Left ventricle myocardium inferior (tissue), 1 donor: ENCODE measurements at places on chromosomes 12 and 14. TPM values are rescaled to one million over a fixed set of nuclear protein-coding genes. Genes with fewer than 3 reads are reported as not detected.

The SMOC1 gene
- total RNA-seq = 4.4 TPM

The C14orf132 gene
- total RNA-seq = 4.8 TPM

DNA sequence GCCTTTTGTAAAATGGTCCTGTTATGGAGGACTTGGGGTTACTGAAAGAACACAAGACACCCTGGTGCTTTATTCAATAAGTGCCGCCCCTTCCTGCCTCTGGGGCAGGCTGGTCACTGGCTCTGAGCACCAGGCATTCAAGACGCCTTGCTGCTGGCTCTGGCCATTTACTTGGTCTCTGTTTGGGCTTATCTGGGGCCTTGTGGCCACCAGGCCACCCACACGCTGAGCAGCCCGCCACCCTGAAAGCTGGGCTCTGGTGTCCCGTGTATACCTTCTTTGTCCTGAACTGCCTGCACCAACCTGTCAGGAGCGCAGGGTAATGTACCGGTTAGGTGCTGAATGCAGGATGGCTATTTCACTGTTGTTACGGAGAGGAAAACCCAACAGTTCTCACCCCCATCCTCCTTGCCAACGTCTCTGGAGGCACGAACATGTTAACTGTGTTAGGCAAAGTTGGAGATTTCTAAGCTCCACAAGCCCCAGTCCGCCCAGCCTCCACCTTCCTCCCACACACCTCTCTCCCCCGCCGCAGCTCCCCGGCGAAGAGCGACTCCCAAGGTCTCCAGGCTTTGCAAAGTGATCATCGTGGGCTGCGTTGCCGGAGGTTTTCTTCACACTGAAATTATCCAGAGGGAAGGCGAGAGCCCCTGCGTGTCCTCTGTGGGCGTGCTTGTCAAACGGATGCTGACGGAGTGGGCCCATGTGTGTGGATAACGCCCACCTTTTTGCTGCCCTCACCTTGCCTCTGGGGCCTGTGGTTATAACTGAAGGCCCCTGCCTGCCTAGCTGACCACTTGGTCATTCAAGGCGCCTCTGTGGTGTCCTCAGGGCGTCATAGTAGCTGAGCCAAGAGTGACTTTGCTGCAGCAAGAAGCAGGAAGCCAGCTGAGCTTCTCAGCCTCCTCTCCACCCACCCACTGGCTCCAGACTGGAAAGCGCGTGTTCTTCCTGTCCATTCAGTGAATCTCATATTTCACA is 18.8 kb upstream of the BEGAIN start:
- peaks cover 78% of the 10 kb centered on the region for H3K27me3 ChIP-seq
- H3K4me3 ChIP-seq = no peak overlapping the region
- no peaks in the 10 kb centered on the region for H3K4me1 ChIP-seq
- DNase-seq = no peak

- H3K27me3 ChIP-seq = peaks cover 70% of the 10 kb centered on the region
- H3K36me3 ChIP-seq = no peaks in the 10 kb centered on the region
- no peak for DNase-seq
- H3K4me3 ChIP-seq = peak overlapping the region; percentile 66
- H3K4me1 ChIP-seq = peaks cover 23% of the 10 kb centered on the region
These were observed 283 bp downstream of the LMO3 start for GRCh38 chr12:16605642-16606116.

- peaks cover 16% of the 10 kb centered on the region for H3K27me3 ChIP-seq
- no peak for DNase-seq
- H3K4me1 ChIP-seq = no peaks in the 10 kb centered on the region
These were observed 26.1 kb downstream of the SERPINA3 start for GRCh38 chr14:94638339-94638738.

The KLRC3 gene
- not detected for total RNA-seq

DNA sequence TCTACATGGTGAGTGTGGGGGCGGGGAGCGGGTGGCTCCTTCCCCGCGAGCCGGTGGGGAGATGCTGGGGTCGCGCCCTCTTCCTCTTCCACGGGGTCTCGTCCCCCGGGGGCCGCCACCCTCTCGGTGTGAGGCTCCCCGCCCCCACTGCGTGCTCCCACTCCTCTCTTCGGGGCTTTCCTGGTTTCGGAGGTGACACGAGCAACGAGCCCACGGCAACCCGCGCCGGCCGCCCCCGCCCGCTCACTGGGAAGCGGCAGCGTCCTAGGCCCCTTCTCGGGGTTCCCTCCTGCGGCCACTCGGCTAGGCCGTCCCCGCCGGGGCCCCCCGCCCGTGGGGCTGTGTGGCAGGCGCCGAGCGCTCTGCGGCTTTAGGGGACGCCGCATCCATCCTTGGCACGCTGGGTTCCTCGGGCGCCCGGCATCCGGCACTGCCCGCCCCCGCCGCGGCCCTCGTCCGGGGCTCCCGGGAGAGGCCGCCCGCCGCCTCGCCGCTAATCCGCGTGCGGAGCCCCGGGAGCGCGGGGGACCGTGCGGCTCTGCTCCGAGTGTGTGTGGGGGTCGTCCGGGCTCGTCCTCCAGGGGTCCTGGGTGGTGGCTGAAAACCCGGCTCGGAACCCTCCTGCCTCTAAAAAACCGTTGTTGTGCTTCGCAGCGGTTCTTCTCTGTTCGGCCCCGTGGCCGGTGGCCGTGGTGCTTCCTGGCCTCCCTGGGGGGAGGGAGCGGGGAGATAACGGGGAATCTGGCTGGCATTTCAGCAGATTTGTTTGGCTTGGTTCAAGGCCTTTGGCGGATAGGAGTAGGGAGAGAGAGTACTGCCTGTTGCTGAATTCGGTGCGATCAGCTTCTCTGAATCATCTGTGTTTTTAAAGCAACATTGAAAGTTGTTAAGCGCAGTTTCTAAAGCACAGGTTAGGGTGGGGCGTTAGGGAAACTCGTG is 1.0 kb downstream of the PCNX1 start:
- H3K4me3 ChIP-seq = peak overlapping the region; percentile 91
- no peaks in the 10 kb centered on the region for H3K27me3 ChIP-seq
- no peaks in the 10 kb centered on the region for H3K36me3 ChIP-seq
- peak; percentile 58 for DNase-seq
- peaks cover 80% of the 10 kb centered on the region for H3K4me1 ChIP-seq
- peak overlapping the region; percentile 97 for H3K27ac ChIP-seq

DNA sequence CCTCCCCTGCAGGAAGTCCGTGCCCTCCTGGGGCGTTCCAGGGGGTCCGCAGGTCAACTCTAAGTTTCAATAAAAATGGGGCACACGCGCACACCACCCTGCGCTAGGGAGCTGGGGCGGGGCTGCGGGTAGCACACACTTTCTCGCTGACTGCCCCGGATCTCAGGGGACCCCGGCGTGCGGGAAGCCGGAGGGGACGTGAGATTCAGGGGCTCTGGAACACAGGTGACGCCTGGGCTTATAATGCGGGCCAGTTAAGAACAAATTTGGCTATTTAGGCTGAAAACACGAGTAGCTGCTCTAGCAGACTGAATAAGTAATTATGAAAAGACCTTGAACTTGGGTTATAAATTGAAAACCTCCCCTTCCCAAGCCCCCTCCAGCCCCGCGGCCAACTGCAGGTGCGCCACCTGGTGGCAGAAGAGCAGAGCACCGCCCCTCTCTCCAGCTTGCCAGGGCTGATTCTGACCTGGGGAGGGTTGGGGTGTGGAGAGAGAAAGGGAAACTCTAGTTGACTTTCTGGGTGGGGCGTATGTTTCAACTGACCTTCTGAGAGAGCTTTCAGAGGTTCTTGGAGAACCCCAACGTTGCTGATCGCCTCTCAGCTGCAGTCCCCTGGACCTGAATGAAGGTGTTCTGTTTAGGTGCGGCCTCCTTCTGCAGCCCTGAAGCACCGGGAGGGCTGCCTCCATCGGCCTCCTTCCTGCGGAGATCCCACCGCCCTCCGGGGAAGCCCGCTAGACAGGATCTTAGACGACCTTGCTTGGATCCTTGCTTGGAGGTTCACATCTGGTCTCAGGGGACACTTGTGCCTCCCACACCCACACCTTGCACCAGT is 118.4 kb upstream of the EVL start:
- peaks cover 19% of the 10 kb centered on the region for H3K27me3 ChIP-seq
- H3K4me3 ChIP-seq = peak overlapping the region; percentile 10
- H3K36me3 ChIP-seq = peaks cover 16% of the 10 kb centered on the region

The RPGRIP1 gene
- total RNA-seq = 0.30 TPM

DNA sequence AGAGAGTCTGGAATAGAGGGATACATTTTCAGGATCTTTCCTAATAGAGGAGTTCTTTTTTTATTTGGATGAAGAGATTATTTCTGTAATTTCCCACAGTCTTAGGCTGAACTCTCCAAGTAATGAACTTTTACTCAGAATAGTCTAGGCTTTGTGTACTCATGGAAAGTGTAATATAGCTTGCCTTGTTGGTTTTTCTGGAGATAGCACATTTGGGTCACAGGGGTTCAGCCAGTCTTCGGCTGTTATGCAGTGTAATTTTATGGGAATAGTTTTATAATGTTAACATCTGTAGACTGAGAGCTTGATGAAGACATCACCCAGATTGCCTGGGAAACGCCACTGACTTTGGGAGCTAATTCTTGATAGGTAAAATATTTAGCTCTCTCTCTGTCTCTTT is 450.8 kb downstream of the RAD51B start:
- H3K4me3 ChIP-seq = no peak overlapping the region
- H3K27me3 ChIP-seq = no peaks in the 10 kb centered on the region
- no peak for DNase-seq
- H3K4me1 ChIP-seq = peaks cover 18% of the 10 kb centered on the region
- no peaks in the 10 kb centered on the region for H3K36me3 ChIP-seq
- H3K27ac ChIP-seq = peak overlapping the region; percentile 41

The SERPINA10 gene
- total RNA-seq = not detected

GRCh38 chr12:51850965-51851299 is 2.4 kb upstream of the FIGNL2 start:
- peak overlapping the region; percentile 79 for H3K27ac ChIP-seq
- H3K4me1 ChIP-seq = peaks cover 64% of the 10 kb centered on the region
- DNase-seq = no peak
- H3K36me3 ChIP-seq = no peaks in the 10 kb centered on the region
- no peak overlapping the region for H3K4me3 ChIP-seq
- peaks cover 38% of the 10 kb centered on the region for H3K27me3 ChIP-seq

DNA sequence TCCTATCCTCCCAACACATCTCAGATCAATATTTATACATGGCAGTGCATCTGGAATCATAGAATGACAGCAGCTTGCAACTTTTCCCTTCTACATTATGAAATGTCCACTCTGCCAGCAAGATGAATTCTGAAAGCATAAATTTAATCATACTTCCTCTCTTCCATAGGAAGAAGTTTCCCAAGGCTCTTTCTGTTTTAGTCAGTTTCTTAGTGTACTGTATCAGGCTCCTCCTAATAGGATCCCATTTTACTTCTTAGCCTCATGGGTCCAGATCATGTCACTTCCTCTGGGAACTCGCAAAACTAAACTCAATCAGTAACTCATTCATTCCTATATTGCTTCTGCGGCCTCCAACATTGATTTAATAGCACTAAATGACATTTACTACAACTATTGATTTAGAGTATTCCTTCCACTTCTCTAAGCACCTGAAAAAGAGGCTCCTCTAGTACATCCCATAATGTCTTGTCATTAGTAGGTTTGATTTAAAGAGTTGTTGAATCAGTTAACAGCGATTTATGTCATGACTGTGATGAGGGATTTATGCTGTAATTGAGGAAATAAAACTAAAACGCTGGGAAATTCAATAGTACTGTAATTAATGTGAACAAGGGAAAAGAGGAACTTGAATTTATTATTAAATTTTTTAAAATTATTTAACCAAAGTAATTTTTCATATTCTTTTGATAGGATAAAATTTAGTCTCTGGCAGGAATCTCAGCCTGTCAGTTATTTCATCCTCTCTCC is 4.0 kb downstream of the CLEC1A start:
- peaks cover 40% of the 10 kb centered on the region for H3K4me1 ChIP-seq
- DNase-seq = no peak
- H3K27ac ChIP-seq = peak overlapping the region; percentile 79
- no peaks in the 10 kb centered on the region for H3K27me3 ChIP-seq

The TSPAN9 gene
- 305 TPM for total RNA-seq

GRCh38 chr12:93153321-93153720 is 224.2 kb upstream of the EEA1 start:
- H3K27ac ChIP-seq = no peak overlapping the region
- H3K4me1 ChIP-seq = no peaks in the 10 kb centered on the region
- H3K4me3 ChIP-seq = no peak overlapping the region

GRCh38 chr12:78402366-78403134 is 462.0 kb upstream of the SYT1 start:
- no peak overlapping the region for H3K27ac ChIP-seq
- H3K4me1 ChIP-seq = no peaks in the 10 kb centered on the region
- DNase-seq = no peak

- H3K4me3 ChIP-seq = no peak overlapping the region
- H3K4me1 ChIP-seq = peaks cover 4% of the 10 kb centered on the region
- H3K36me3 ChIP-seq = no peaks in the 10 kb centered on the region
- DNase-seq = no peak
- peaks cover 19% of the 10 kb centered on the region for H3K27me3 ChIP-seq
- H3K27ac ChIP-seq = no peak overlapping the region
These were observed 200.2 kb upstream of the RBM19 start for GRCh38 chr12:114166362-114166761.

- no peaks in the 10 kb centered on the region for H3K27me3 ChIP-seq
- DNase-seq = no peak
- H3K4me3 ChIP-seq = no peak overlapping the region
- no peak overlapping the region for H3K27ac ChIP-seq
- no peaks in the 10 kb centered on the region for H3K4me1 ChIP-seq
These were observed 56.5 kb downstream of the KCNMB4 start for GRCh38 chr12:70422631-70423030.

GRCh38 chr14:96053600-96054381 is 14.6 kb downstream of the C14orf132 start:
- H3K27ac ChIP-seq = peak overlapping the region; percentile 27
- H3K36me3 ChIP-seq = no peaks in the 10 kb centered on the region
- DNase-seq = no peak

The PTPRQ gene
- 0.27 TPM for total RNA-seq

GRCh38 chr12:33581613-33582122 is 142.0 kb upstream of the SYT10 start:
- no peak for DNase-seq
- H3K4me3 ChIP-seq = no peak overlapping the region
- no peak overlapping the region for H3K27ac ChIP-seq
- H3K27me3 ChIP-seq = no peaks in the 10 kb centered on the region
- no peaks in the 10 kb centered on the region for H3K4me1 ChIP-seq

- DNase-seq = no peak
- H3K4me3 ChIP-seq = no peak overlapping the region
- no peak overlapping the region for H3K27ac ChIP-seq
- peaks cover 35% of the 10 kb centered on the region for H3K4me1 ChIP-seq
These were observed 22.9 kb downstream of the NDUFA12 start for GRCh38 chr12:94980577-94980976.

DNA sequence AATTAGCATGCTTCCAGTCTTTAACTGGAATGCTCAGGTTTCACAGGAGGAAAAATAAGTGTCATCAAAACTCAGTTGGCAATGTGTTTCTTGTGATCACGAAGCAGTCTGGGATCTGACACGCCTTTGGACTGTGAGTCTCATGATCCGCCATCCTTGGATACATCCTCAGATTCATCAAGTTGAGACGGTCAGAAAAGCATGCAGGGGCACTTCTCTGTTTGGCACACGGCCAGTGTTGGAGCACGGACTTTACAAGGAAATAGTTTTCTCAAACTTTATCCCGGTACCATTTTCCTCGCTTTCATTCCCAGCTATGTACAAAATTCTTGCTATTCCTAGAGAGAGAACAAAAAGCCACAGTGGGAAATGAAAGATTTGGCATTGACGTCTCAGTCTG is 88.4 kb upstream of the PARP11 start:
- H3K27ac ChIP-seq = no peak overlapping the region
- H3K4me3 ChIP-seq = no peak overlapping the region
- H3K36me3 ChIP-seq = no peaks in the 10 kb centered on the region
- H3K27me3 ChIP-seq = peaks cover 19% of the 10 kb centered on the region
- no peak for DNase-seq

The RBP5 gene
- 0.47 TPM for total RNA-seq

- H3K27ac ChIP-seq = no peak overlapping the region
These were observed 237.9 kb downstream of the IPO8 start for GRCh38 chr12:30457621-30458289.

The TAS2R8 gene
- not detected for total RNA-seq
